ENCODE measurements at places on chromosomes 12 and 14.

- no peak for DNase-seq
Measured at GRCh38 chr12:99154216-99154982, 493.2 kb upstream of the GARIN6 start.

DNA sequence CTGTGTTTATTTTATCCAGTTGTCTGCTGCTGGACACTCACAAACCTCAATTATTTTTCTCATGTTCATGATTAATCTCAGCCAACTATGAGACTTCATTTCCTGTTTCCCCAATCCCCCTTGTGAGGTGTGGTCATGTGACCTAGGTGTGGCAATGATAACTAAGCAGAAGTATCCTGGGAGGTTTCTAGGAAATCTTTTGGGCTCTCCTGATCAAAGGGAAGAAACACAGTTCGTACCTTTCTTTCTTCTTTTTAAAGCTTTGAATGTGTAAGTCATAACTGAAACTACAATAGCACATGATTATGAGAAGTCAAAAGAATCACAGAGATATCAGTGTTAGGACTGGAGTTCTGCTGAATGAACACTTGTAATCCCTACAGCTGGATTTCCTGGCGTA is 34.4 kb upstream of the MANSC4 start:
- no peak for DNase-seq

- DNase-seq, result no peak
Measured at GRCh38 chr14:87686746-87687145, 306.2 kb downstream of the GALC start.

DNA sequence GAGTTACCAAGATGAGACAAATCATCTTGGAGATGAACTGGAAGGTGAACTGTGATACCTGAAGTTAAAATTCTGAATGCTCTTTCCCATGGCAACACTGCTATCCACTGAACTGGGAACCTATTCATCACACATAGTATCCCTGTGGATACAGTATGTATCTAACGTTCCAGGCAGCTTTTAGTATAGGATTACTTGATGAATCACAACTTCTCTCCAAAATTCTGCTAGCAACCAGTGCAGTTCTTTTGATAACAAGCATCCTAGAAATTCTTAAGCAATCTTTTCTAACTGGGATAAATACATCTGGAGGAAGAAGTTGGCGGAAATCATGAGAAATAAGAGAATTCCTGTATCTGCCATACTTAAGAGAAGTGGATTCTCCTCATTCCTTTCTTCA is 66.4 kb downstream of the PAWR start:
- no peak for DNase-seq
